ENCODE measurements at places on chromosomes 5 and 9.

DNA sequence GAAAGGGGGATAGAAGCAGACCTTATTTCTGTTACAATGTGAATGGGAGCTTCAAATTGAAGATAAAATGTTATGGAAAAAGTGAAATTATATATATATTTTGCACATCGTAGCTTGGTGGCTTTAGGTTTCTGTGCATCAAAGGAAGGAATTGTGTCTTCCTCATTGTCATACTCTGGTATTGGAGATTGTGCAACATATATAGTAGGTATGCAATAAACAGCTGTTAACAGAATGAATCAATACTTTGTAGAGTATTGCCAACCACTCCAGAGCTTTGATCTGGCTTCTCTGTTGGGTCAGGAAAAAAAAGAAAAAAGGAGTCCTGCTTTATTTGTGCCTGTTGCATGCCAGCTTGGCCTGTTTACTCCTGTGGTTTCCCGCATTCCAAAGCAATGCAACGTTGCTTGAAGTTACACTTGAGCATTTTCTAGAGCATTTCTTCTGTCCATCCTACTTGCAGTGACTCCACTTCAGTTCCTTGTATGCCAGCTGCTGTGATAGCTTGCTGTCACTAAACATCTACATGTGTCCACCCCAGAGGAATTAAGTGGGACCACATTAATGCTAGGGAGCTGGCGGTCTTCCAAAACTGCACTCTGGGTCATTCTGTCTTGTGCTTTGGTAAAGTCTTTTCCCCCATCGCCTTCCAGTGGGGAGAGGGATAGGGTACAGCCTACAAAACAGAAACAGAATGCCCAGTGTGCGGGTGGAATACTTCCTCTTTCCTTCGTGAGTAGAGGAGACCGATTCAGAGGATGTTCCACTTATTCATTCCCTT lies 62.0 kb upstream of the MEF2C start:
- peak; percentile 25 for DNase-seq

DNA sequence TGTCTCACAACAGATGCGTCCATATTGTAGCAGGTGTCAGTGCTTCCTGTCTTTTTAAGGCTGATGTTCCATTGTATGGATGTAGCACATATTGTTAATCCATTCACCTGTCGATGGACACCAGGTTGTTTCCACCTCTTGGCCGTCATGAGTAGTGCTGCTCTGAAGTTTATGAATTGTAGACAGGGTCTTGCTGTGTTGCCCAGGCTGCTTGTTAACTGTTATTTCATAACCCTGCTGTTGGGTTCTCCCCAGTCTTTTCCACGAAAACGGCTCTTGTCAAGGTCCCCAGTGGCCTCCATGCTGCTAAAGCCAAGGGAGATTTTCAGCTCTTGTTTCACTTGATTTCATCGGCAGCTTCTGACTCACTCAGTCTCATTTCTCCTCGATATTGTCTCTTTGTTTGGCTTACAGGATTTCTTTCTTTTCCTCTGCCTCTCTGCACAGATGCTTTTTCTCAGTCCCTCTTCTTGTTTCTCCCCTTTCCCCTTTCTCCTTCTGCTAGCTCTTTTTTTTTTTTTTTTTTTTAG lies 12.1 kb upstream of the PSD2 start:
- DNase-seq = no peak

DNA sequence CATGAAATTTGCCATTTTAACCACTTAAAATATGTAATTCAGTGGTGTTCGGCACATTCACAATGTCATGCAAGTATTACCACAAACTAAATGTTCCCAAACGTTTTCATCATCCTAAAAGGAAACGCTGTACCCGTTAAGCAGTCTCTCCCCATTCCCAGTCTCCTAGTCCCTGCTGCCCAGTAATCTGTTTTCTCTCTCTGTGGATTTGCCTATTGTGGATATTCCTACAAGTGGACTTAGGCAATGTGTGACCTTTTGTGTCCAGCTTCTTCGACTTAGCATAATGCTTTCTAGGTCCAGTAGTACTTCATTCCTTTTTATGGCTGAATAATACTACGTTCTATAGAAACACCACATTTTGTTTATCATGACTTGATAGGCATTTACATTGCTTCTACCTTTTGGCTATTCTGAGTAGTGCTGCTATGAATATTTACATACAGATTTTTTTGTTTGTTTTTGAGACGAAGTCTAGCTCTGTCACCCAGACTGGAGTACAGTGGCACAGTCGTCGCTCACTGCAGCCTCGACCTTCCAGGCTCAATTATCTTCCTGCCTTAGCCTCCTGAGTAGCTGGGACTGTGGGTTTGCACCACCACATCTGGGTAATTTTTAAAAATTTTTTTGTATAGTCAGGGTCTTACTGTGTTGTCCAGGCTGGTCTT lies 13.0 kb downstream of the DENND4C start:
- DNase-seq = no peak

DNA sequence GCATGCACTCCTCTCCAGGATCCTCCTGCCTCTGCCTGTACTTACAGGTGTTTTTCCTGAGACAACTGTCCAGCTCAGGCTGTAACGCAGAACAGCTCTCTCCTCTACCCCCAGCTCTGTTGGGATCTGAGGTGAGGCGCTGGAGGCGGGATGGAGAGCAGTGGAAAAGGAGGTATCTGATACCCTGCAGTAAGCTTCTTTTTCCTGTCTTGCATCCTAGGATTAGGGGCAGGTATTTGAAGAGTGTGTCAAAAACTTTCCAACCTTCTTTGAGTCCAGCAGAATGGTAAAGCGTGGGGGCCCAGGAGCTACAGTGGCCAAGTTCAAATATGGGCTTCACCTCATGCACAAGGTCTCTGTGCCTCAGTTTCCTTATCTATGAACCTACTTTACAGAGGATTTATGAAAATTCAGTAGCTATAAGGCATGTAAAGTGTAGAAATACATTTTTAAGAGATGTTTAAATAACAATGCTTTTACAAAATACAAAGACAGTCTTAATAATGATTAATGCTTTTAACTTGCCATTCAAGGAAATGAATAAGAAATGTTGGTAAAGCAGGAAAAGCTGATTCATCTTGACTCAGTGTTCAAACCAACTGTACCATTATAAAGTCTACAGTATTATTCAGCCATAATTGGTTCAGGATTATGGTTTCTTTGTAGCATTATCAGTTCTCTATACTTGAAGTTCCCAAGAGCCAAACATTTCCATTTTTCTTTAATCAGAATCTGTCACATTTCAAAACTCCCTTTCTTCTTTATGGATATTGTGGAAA lies 26.1 kb downstream of the MAP1B start:
- DNase-seq = no peak

GRCh38 chr9:133968428-133968827 lies 23.7 kb downstream of the VAV2 start:
- DNase-seq = no peak

- no peak for DNase-seq
These were observed 5.3 kb downstream of the PRXL2C start for GRCh38 chr9:96649620-96650324.

GRCh38 chr5:67316695-67317094 lies 120.1 kb upstream of the CD180 start:
- no peak for DNase-seq

DNA sequence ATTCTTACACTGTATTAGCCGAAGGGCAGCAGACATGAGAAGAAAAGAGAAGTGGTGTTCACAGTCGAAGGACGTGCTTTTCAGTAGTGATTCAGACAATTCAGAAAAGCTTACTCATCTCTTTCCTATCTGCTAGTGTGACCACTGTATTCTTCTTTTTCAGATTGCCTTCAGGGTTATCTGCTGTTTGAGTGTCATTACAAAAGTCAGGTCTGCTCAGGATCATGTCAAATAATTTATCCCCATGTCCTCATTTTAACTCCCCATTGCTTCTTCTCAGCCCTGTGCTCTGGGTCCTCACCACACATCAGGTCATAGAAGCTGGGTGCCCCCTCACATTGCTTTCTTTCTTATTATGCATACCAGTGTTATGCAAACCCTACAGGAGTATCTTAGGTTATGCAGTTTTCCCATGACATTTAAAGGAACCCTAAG lies 394.0 kb downstream of the CETN3 start:
- DNase-seq = peak; percentile 47

GRCh38 chr9:70229579-70229978 lies 29.2 kb upstream of the SMC5 start:
- DNase-seq = no peak

GRCh38 chr5:135246605-135246922 lies 152.5 kb downstream of the MACROH2A1 start:
- DNase-seq = no peak

DNA sequence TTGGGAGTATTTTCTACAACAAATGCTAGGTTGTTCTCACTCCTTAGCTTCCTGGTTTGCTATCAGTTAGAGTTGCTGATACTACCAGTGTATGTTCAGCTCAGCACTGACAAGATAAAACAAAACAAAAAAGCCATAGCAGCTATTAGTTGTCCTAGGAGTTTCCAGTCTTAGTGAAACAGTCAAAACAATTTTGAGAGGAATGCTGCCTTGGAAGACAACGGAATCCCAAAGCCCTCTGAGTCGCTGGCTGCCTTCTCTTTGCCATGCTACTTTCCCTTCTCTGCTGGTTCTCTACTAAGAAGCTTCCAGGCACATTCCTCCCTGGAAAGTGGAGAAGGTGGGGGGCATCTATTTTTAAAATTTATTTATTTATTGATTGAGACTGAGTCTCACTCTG lies 5.4 kb upstream of the CREBRF start:
- no peak for DNase-seq

GRCh38 chr5:3736926-3737325 lies 141.3 kb downstream of the IRX1 start:
- DNase-seq = no peak

- DNase-seq = no peak
These were observed 49.1 kb downstream of the G3BP1 start for GRCh38 chr5:151820903-151821302.

GRCh38 chr9:110069326-110070248 lies 138.4 kb downstream of the C9orf152 start:
- DNase-seq = peak; percentile 94

- no peak for DNase-seq
These were observed 17.9 kb downstream of the MIGA2 start for GRCh38 chr9:129054163-129054851.

GRCh38 chr9:28158451-28158850 lies 585.2 kb upstream of the C9orf72 start:
- DNase-seq = no peak

GRCh38 chr5:180140079-180140554 lies 68.6 kb upstream of the RNF130 start:
- DNase-seq = no peak

- no peak for DNase-seq
These were observed 75.6 kb upstream of the SNCAIP start for GRCh38 chr5:122236270-122237040.

GRCh38 chr9:91994422-91994821 lies 44.4 kb upstream of the ROR2 start:
- no peak for DNase-seq

GRCh38 chr5:113255579-113256386 lies 179.0 kb downstream of the TSSK1B start:
- no peak for DNase-seq

GRCh38 chr9:16515879-16516301 lies 354.6 kb downstream of the BNC2 start:
- no peak for DNase-seq

GRCh38 chr9:34996181-34996904 lies 6.8 kb downstream of the DNAJB5 start:
- no peak for DNase-seq

DNA sequence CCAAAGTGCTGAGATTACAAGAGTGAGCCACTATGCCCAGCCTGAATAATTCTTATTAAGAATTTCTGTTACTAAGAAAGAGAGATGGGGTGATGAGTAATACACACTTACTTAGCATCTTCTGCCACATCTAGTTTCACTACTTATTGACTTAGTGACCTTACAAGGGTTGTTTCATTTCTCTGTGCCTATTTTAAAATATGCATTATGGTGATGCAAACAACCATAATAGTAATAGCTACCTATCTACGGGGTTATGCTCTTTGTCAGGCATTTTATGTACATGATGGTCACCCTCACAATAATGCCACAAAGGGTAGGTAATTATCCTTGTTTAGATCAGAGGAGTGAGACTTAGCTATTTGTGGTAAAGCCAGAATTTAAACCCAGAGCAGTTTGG lies 499.0 kb upstream of the SGCD start:
- DNase-seq = no peak

- DNase-seq = no peak
These were observed 30.3 kb downstream of the NDST1 start for GRCh38 chr5:150538007-150538917.

Measured in inflammatory macrophage (primary cell).